Naive thymus-derived CD8-positive, alpha-beta T cell (primary cell): ENCODE measurements at places on chromosomes 4 and X.

- no peak overlapping the region for H3K27ac ChIP-seq
- H3K36me3 ChIP-seq = no peaks in the 10 kb centered on the region
- peaks cover 15% of the 10 kb centered on the region for H3K27me3 ChIP-seq
- no peak for DNase-seq
- no peaks in the 10 kb centered on the region for H3K4me1 ChIP-seq
- H3K4me3 ChIP-seq = no peak overlapping the region
These were observed 48.8 kb downstream of the LIMCH1 start for GRCh38 chr4:41586675-41587225.

DNA sequence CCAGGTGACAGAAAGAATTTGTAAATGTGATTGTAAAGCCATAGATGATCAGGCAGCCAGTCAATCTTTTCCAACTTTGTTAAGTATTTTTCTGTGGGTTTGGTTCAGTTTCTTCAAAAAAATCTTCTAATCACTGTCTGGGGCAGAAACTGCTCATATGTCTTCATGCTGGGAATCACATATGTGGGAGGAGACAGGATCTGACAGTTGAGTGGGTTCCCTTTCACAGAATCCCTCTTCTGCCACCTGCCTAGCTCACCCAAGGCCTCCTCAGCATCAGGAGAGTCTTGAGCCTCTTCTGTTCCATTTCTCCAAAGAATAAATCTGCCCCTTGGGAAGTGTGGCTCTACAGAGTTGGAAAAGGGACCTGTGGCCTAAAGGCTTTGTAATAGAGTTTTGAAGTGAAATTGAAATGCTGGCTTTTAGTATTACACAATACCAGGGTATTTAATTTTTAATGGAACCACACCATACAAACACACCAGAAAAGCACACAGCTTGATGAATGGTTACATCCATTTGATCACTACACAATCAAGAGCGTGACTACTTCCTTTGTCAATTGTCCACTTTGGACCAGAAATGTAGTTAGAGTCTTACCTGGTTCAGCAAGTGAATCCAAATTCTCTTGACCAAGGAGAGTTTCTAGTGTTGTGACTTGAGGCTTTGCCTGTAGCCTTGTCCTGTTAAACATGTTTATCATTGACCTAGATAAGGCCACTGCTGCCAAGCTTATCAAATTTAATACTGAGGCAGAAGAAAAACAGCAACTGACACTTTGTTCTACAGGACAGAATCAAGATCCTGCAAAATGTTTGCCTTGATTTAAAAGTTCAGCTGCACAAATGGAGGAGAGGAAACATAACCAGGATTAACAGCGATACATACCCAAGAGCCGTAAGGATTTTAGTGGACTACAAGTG, 20.4 kb downstream of the MSMO1 start:
- no peak overlapping the region for H3K27ac ChIP-seq
- no peak overlapping the region for H3K4me3 ChIP-seq
- peaks cover 3% of the 10 kb centered on the region for H3K27me3 ChIP-seq
- peaks cover 12% of the 10 kb centered on the region for H3K36me3 ChIP-seq

GRCh38 chr4:127685292-127685691, 44.9 kb upstream of the SLC25A31 start:
- no peaks in the 10 kb centered on the region for H3K27me3 ChIP-seq
- no peak overlapping the region for H3K27ac ChIP-seq
- no peaks in the 10 kb centered on the region for H3K36me3 ChIP-seq

- H3K4me1 ChIP-seq = no peaks in the 10 kb centered on the region
- H3K36me3 ChIP-seq = no peaks in the 10 kb centered on the region
- no peak overlapping the region for H3K27ac ChIP-seq
- H3K4me3 ChIP-seq = no peak overlapping the region
- H3K27me3 ChIP-seq = peaks cover 7% of the 10 kb centered on the region
These were observed 11.3 kb upstream of the ANOS1 start for GRCh38 chrX:8743126-8743732.

GRCh38 chr4:112818594-112818965, 181.6 kb downstream of the LARP7 start:
- no peak for DNase-seq
- H3K36me3 ChIP-seq = no peaks in the 10 kb centered on the region
- H3K27ac ChIP-seq = peak overlapping the region; percentile 63
- H3K27me3 ChIP-seq = peaks cover 16% of the 10 kb centered on the region
- peak overlapping the region; percentile 56 for H3K4me3 ChIP-seq
- H3K4me1 ChIP-seq = peaks cover 7% of the 10 kb centered on the region

GRCh38 chr4:26207631-26208030, 113.2 kb upstream of the RBPJ start:
- peaks cover 11% of the 10 kb centered on the region for H3K27me3 ChIP-seq
- no peak overlapping the region for H3K27ac ChIP-seq
- H3K4me1 ChIP-seq = peaks cover 20% of the 10 kb centered on the region
- H3K4me3 ChIP-seq = no peak overlapping the region

DNA sequence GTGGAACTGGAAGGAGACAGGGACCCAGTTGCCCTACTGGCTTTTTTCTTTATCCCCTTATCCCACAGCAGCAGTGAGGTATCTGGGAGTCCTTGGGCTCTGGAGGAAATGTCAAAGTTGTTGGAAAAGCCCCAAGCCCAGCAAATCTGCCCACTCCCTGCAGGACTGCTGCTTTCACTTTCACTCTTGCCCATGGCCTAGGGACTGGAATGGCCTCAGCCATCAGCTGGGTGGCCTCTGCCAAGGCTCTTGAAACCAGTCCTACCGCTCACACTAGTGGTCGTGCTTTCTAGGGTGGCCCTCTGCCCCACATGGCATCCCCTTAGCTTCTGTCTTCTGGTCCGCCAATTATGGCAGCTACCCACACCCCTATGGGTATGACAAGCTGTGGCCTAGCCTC, 9.7 kb upstream of the RHOXF1 start:
- no peak for DNase-seq
- no peaks in the 10 kb centered on the region for H3K4me1 ChIP-seq
- no peaks in the 10 kb centered on the region for H3K36me3 ChIP-seq
- no peaks in the 10 kb centered on the region for H3K27me3 ChIP-seq

DNA sequence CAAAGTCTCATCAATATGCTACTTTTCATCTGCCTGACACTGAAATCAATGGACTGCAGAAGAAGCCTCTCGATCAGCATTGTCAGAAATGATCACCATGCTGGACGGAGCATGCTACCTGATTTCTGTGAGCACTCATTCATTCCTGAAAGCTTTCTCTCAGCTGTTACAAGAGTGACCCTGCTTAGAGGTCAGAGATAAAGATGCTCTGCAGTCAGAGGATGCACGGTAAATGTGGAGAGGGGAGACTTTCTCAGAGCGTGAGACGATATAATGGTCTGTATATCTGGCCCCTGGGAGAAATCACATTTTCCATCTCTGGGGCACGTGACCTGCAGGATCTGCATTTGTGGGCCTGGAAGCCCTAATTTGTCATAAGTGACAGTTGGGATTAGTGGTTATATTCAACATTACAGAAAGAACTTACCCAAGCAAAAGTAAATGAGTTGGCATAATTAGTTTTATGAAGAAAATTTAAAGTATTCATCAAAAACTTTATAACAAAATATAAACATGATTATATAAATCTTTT, 125.6 kb upstream of the TTC29 start:
- H3K27me3 ChIP-seq = peaks cover 13% of the 10 kb centered on the region
- no peaks in the 10 kb centered on the region for H3K36me3 ChIP-seq
- no peak overlapping the region for H3K4me3 ChIP-seq
- H3K27ac ChIP-seq = no peak overlapping the region
- no peaks in the 10 kb centered on the region for H3K4me1 ChIP-seq

- H3K4me1 ChIP-seq = no peaks in the 10 kb centered on the region
- no peaks in the 10 kb centered on the region for H3K36me3 ChIP-seq
- no peak overlapping the region for H3K4me3 ChIP-seq
- H3K27me3 ChIP-seq = no peaks in the 10 kb centered on the region
- no peak for DNase-seq
- no peak overlapping the region for H3K27ac ChIP-seq
These were observed 365.4 kb upstream of the TECRL start for GRCh38 chr4:64774626-64775025.

- H3K4me1 ChIP-seq = peaks cover 21% of the 10 kb centered on the region
- peak overlapping the region; percentile 93 for H3K4me3 ChIP-seq
- H3K27me3 ChIP-seq = no peaks in the 10 kb centered on the region
- no peak for DNase-seq
These were observed 12.5 kb downstream of the RFC1 start for GRCh38 chr4:39353478-39354253.

DNA sequence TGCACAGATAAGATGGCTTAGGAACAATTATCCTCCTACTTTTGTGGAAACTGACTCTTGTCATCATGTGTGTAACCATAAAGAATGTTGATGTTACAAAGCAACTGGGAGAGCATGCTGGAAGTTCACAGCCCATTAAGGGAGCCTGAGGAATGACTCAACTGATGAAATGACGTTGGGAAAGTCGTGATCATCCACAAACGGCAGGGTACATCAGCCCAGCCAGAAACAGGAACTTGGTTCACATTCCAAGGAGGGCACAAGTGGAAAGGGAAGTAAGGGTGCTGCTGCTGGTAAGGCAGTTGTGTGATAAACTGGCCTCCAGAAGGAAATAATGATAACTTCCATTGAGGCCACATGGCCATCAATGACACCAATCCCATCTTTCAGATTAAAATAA, 6.7 kb downstream of the TEC start:
- H3K4me3 ChIP-seq = no peak overlapping the region
- H3K27ac ChIP-seq = no peak overlapping the region
- H3K4me1 ChIP-seq = peaks cover 16% of the 10 kb centered on the region
- H3K36me3 ChIP-seq = no peaks in the 10 kb centered on the region

- no peaks in the 10 kb centered on the region for H3K27me3 ChIP-seq
- peaks cover 18% of the 10 kb centered on the region for H3K36me3 ChIP-seq
- no peak overlapping the region for H3K27ac ChIP-seq
These were observed 222.5 kb downstream of the MGST2 start for GRCh38 chr4:139887962-139888735.

DNA sequence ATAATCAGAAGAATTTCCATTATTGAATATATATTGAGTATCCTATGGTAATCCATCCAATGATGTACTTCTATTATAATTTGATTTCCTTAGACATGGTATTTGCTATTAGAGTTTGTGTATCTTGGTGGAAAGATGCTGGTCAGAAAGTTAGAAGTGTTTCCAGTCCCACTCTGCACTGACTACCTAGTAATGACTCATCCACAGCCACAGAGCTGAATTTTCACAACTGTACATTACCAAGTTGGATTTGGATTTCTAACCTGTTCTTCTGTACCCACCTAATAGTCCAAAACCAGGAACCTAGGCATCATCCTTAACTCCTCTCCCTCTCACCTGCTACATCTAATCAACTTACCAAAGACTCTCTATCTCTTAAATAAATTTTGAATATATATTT, 145.4 kb downstream of the REELD1 start:
- H3K36me3 ChIP-seq = peaks cover 17% of the 10 kb centered on the region
- H3K27ac ChIP-seq = no peak overlapping the region
- H3K4me1 ChIP-seq = peaks cover 1% of the 10 kb centered on the region
- no peaks in the 10 kb centered on the region for H3K27me3 ChIP-seq
- H3K4me3 ChIP-seq = no peak overlapping the region

- H3K36me3 ChIP-seq = no peaks in the 10 kb centered on the region
- H3K27ac ChIP-seq = peak overlapping the region; percentile 57
- no peak overlapping the region for H3K4me3 ChIP-seq
- H3K27me3 ChIP-seq = no peaks in the 10 kb centered on the region
- peaks cover 24% of the 10 kb centered on the region for H3K4me1 ChIP-seq
- peak; percentile 63 for DNase-seq
These were observed 30.8 kb downstream of the NDNF start for GRCh38 chr4:121041307-121042090.

DNA sequence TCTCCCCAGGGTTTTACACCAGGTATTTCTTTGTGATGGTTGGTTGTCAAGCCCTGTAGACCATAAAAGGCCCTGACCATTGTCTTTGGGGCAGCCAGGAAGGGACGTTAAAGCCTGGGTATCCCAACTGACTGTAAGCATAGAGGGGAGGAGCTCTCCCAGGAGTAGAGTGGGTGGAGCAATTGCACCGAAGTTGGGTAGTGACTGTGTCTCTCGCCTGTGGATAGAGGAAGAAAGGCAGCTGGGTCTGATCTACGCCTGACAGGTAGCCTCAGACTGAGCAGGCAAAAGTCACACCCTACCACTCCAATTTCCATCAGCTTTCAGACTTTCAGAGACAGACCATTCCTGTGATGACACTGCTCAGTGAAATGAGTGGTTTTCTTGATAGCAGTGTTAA, 123.3 kb downstream of the KLHL8 start:
- no peak for DNase-seq
- no peaks in the 10 kb centered on the region for H3K27me3 ChIP-seq
- H3K4me1 ChIP-seq = peaks cover 25% of the 10 kb centered on the region
- H3K36me3 ChIP-seq = no peaks in the 10 kb centered on the region
- H3K27ac ChIP-seq = peak overlapping the region; percentile 24
- H3K4me3 ChIP-seq = no peak overlapping the region

- H3K36me3 ChIP-seq = peaks cover 5% of the 10 kb centered on the region
- H3K4me1 ChIP-seq = peaks cover 34% of the 10 kb centered on the region
- H3K27ac ChIP-seq = peak overlapping the region; percentile 32
- H3K27me3 ChIP-seq = no peaks in the 10 kb centered on the region
- no peak overlapping the region for H3K4me3 ChIP-seq
- DNase-seq = no peak
These were observed 52.3 kb upstream of the ENPP6 start for GRCh38 chr4:184269879-184270430.
